ENCODE measurements at places on chromosomes 1 and 21. TPM values are rescaled to one million over a fixed set of nuclear protein-coding genes. Genes with fewer than 3 reads are reported as not detected.

Gene MTHFR
- 18.9 TPM for polyA plus RNA-seq

Gene PTTG1IP
- polyA plus RNA-seq = 290 TPM

Gene CASQ1
- polyA plus RNA-seq = 0.99 TPM

Gene SLC35F3
- 0.31 TPM for polyA plus RNA-seq

GRCh38 chr1:53299233-53299632 lies 28.6 kb downstream of the LRP8 start:
- DNase-seq = no peak

GRCh38 chr1:63747445-63747844 lies 26.4 kb upstream of the ROR1 start:
- DNase-seq = peak; percentile 47

DNA sequence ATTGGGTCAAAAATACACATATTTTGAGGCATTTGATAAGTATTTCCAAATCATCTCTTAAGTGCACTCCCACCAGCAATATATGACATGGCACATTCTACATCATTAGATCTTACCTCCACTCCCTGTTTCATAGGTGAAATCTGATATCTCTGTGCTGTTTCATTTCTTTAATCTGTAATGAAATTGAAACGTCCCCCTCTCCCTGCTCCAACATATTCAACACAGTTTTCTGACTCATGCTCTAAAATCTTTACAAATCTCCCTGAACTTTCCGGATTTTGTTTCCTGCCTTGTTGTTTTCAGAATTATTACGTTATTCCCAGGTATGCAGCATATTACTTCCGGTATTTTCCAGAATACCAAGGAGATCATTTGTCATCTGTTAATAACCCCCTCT lies 66.1 kb upstream of the AKT3 start:
- no peak for DNase-seq

DNA sequence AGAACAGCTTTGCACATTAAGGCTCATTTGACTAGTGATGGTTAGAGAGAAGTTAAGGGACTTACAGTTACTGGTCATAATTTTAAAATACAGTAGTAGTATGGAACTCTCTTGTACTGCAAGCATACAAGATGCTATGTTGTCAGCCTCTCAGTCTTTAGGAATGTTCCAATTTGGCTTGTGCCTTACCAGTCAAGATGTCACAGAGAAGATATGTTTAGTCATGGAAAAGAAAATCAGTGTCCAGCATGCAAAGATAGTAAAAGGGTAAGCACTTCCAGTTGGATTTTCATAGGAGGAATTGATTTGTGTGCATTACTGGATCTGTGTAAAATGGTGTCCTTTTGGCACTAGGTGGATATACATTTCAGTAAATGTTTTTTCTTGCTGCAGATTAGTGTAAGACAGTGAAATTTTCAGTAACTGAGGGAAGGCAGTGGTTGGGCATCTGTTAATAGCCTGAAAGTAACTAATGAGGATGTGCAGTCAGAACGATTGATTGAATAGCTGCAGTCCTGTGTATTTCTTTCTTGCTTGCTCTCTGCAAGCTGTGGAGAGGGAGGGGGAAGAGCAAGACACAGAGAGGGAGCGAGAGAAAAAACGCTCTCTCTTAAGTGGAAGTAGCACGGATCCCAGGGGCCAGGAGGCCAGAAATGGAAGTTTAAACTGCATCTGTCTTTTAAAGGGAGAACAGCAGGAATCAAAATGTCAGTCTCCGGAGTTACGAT lies 108.2 kb downstream of the CLEC20A start:
- DNase-seq = no peak
